ENCODE measurements at places on chromosomes 1 and 21.

DNA sequence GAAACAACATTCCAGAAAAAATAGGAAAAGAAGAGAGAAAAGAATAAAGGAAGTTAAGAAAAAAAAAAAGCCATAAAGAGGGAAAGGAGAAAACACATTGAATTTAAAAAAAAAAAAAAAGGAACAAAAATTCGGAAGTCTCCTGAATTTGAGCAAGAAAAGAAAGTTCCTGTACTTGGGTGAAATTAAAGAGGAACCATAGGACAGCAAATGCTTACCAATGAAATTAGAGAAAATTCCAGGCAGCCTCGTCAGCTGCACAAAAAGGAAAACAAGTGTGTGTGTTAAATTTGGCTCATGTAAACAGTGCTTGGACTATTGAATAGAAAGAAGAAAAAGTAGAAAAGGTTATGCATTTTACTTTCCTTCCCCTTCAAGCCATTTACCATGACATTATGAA, 4.9 kb downstream of the IL12RB2 start:
- DNase-seq, result no peak

DNA sequence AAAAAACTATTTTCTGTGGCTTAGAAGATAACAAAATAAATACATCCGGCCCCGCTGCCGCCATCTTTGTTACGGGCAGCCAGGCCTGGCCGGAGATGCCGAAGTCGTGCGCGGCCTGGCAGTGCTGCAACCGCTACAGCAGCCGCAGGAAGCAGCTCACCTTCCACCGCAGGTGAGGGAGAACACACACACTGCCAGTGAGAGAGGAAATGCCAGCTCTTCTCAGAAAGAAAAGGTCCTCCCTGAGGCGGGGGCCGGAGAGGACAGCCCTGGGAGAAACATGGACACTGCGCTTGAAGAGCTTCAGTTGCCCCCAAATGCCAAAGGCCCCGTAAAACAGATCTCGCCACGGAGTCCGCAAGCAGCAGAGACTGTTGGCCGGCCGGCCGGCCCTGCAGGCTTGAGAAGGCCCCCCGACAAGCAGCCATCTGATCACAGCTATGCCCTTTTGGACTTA, 323.2 kb downstream of the AMY1C start:
- DNase-seq, result no peak

DNA sequence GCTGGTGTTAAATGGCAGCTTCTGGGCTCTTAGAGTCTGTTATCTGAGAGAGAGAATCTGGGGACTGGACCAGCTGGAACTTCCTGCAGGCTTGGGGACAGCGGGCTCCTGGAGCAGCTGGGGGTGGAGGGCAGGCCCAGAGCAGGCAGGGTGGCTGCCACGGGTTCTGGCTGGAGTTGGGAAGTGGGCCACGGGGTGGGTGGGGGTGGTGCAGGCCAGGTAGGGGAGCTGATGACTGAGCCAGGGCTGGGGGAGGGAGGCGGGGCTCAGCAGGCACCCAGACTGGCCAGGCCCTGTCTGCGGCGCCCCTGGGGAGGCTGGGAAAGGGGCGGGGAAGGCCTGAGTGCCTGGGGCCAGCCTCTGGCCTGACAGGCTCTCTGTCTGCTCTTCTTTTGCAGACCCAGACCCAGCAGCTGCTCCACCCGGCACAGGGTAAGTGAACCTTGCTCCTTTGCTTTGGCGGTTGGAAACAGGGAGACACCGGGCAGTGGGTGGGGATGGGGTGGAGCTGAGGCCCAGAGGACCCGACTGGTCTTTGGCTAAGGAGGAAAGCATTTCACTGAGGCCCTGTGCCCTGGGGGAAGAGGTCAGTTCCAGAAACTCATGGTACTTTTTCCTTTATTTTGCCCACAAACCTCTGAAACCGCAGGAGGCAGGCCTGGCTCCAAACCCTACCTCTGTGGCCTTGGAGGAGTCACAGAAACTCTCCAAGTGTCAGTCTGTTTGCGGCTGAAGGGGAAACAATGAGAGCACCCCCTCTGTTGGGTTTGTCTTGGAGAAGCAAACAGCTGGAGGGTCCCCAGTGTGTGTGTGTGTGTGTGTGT, 48.8 kb downstream of the ARHGEF10L start:
- no peak for DNase-seq

GRCh38 chr1:67997746-67998145, 52.7 kb downstream of the DIRAS3 start:
- no peak for DNase-seq

- DNase-seq, result no peak
Measured at GRCh38 chr1:167077128-167077867, 12.9 kb downstream of the GPA33 start.

DNA sequence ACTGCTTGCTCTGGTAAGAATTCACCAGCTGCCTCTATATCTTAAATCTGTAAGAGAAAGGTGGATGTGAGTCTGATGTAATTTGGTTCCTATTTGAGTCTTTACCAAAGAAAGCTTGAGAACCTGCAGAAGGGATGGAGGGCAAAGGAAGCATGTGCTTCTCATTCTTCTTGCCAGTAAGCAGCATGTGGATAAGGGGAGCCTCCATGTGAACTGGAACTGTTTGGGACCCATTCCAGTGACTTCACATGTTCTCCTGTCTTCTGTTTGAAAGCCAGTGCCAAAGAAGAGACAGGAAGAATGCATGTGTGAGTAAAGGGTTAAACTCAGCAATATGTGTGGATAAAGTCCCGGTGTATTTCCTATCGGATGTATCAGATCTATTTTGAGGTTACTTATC, 119.6 kb upstream of the ADGRL2 start:
- DNase-seq, result no peak

DNA sequence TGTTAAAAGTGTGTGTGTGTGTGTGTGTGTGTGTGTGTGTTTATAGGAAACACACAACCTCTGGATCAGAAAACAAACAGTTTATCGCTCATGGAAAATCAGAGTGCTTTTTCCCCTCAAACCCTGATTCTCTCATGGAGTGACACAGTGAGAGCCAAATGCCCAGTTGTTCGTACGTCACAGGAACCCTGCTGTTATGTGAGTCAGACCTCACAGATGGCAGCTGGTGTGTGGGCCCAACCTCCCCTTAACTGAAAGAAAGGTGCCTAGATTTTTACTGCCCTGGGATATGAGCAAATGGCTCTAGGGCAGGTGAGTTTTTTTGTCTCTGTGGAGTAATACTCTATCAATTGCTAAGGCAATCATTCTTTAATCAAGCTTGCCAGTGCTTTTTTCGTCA, 1788.1 kb downstream of the BRINP3 start:
- no peak for DNase-seq

DNA sequence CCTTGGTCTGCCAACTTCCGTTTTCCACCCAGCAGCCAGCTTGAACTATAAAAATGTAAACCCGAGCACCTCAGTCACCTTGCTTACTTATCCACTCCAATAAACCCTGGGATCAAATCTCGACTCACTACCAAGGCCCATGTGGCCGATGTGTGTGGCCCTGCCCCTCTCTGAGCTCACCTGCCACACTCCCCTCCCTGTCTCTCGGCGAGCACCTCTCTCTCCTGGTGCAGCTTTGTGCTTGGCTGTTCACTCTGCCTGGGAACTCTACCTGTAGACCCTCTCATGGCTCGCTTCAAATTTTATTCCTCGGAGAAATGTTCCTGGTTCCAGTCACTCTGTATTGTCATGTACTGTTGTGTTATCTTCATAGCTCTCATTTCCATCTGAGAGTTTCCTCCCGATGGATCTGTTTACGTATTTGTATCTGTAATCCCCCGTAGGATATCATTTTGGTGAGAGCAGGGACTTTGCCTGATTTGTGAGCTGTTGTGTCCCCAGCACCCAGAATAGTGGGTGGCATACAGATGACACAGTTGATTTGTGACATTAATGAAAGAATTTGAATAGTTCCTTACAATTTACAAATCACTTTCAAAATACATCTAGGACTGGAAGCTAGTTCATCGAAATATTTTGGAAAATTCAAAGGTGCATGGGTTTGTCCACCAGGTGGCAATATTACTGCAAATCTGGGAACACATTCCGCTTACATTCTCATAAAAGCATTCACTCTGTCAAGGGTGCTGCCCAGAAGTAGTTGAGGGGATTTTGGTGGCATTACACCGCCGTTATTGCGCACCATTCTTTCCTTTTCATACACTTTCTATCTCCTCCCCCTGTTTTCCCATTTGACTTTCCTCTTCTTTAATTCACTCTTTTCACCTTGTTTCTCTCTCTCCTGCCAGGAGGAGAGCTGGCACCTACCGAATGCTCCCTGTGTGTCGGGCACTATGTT, 95.3 kb downstream of the ABCA4 start:
- no peak for DNase-seq

DNA sequence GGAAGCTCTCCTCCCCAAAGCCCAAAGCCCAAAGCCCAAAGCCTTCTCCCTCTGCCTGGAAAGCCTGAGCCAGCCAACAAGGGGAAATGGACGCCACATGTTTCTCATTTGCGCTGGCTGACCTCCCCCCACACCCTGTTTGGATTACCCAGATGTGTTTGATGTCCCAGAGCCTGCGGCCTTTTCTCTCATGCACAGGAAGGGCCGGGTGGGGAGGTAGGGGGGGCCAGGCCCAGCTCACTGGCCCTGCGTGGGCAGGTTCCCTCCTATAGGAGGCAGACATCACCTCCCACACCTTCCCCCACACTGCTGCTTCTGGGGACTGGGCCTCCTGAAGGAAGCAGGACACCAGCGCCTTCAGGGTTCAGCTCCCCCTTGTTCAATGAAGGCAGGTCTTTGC, 116.3 kb downstream of the NAV1 start:
- DNase-seq, result no peak

DNA sequence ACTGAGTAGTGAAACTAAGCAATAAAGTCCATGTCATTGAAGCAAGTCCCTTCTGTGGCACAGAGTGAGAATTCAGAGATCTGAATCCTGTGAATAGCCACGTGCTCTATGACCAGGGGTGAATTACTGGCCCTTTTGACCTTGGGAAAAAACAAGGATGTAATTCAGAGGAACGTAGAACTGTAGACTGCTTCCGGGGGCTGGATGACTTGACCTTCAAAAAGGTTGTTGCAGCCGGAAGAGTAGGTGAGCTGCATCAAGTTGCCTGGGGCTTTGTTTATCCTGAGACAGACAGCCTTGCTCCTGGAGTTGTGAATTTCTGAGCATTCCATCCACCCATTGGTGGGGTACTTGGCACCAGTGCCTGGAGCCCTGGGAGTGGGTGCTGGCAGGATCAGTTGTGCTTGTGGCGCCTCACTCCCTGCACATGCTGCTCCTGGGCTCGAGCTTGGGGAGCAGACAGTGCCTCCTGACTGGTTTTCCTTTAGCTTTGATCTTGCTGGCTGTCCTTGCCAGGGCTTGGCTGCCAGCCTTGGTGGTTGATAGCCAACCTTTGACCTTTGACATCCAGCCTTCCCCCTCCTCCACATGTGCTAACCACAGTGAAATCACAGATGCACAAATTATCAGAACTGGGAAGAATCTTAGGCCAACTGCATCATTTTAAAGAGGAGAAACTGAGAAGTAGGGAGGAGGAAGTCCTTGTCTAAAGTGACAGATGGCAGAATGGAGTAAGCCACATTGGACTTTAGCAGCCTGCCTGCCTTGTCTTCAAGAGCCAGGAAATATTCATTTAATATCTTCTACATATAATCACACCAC, 16.2 kb upstream of the MYOG start:
- DNase-seq, result no peak

DNA sequence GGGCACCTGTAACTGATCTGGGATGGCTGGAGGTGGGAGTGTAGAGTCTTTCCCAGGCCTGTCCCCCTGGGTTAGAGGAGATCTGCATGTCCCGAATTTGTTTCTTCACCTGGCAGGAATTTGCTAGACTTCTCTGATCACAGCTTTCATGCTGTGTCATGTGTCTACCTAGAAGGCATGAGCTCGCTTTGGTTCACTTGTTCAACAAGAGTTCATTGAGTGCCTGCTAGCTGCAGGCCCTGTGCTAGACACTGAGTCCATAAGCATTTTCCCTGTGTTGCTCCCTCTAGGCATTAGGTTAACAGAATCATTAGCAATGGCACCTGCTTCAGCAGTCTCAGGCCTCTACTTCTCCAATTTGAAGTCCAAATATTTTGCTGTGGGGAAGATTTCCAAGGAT, 101.6 kb downstream of the MTR start:
- DNase-seq, result no peak

GRCh38 chr1:200124309-200124708, 96.8 kb downstream of the NR5A2 start:
- no peak for DNase-seq

GRCh38 chr1:154735804-154736168, 127.8 kb upstream of the ADAR start:
- no peak for DNase-seq

DNA sequence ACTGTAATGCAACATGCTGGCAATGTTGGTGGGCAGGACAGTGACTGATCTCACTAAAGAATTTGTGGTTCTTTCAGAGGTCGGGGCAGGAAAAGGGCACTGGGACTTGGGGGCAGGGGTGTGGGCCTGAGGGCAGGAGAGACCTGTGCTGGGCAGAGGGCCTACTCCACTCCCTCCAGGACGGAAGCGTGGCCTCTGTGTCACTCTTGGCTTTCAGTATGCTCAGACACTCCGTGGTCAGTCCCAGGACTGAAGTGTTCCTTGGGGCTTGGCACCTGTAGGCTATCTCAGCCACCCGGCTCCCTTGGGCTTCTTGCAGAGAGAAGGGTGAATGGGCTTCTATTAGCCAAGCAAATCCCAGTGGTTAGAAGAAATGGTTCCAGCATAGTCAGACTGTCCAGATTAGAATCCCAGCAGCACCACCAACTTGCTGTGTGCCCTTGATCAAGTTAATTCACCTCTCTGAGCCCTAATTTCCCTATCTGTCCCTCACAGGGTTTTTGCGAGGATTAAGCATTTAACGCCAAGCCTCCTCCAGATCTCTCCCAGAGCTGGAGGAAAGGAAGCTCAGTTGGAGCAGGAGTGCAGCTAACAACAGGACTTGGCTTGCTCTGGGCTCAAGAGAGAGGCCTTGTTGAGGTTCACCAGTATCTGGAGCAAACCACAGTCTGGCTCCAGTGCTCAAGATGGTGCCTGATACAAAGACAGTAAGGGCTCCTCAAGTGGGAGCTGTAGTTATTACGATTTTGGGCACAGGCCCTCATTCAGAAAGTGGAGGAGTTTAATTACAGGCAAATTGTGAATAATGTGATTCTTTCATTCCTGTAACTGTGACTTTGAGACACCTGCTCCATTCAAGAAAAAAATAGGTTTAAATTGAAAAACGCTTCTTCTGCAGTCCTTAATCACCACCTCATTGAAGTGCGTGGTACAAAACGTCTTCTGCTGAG, 57.7 kb upstream of the LRP8 start:
- no peak for DNase-seq

DNA sequence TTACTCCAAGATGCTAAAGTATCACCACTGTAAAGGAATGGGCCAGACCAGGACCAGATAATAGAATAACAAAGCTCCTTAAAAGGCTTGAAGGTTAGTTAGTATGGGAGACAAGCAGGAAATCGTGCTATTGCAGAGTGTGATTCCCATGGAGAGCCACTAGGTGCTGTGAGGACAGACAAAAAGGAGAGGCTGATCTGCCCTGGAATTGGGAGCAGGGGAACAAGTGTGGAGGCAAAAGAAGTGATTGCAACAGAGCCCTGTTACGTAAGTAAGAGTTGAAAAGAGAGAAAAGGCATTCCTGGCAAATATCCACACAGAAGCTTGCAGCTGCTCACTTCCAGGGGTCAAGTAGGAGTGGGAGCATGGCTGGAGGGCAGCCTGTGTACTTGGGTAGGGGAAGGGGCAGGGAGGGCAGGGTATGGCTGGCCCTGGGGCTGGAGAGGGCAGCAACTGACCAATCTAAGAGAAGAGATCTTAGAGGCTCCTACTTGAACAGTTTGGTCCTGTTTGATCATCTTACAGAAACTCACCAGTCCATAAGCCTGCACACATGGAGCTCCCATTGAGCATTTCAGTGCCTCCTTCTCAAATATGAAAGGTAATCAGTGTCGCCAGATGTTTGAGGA, 207.7 kb upstream of the GJB5 start:
- no peak for DNase-seq

- DNase-seq, result no peak
Measured at GRCh38 chr1:58249737-58250586, 296.6 kb downstream of the OMA1 start.

Measured in activated CD8-positive, alpha-beta memory T cell treated with anti-CD3 and anti-CD28 coated beads for 1 hour (primary cell).